ENCODE measurements at places on chromosomes 16 and 17.

DNA sequence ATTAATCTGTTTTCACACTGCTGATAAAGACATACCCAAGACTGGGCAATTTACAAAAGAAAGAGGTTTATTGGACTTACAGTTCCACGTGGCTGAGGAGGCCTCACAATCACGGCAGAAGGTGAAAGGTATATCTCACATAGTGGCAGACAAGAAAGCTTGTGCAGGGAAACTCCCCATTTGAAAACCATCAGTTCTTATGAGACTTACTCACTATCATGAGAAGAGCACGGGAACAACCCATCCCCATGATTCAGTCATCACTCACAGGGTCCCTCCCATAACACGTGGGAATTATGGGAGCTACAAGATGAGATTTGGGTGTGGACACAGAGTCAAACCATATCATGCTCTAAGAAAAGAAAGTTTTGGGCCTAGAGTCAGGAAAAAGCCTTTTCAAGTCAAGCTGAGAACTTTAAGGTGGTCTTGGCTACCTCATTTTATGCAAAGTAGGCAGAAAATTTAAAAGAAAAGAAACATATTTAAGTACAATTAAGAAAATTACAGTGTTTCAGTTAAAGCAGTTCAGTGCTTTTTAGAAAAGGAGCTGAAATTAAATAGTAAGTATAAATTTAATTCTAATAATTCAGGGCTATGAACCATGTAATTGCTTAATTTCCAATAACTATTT, 24.9 kb upstream of the CRYM start:
- no peak for DNase-seq

GRCh38 chr17:34377078-34377823, 14.2 kb upstream of the CCL1 start:
- DNase-seq: no peak

GRCh38 chr16:66324815-66325515, 41.5 kb upstream of the CDH5 start:
- no peak for DNase-seq

- DNase-seq: no peak
Measured at GRCh38 chr16:4944333-4945281, 7.7 kb upstream of the PPL start.

Data from C1 segment of cervical spinal cord (tissue), 14 donors.